ENCODE measurements at places on chromosomes 1 and 21.

DNA sequence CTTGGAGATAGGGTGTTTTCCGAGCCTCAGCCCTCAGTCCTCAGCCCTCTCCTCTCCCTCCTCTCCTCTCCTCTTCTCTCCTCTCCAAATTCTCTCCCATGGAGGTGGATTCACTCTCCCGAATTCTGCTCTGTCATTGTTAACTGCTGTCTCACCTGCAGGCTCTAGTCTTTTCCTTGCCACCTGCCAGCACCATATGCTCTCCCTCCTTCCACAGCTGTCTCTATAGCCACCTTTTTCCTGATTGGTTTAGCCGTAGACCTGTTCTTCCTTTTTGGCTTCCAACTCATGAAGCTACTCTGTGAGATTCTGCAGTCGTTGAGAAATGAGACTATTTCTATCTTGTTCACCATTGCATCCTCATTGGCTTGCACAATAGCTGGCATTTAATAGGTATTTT is 19.7 kb downstream of the COG2 start:
- no peak for DNase-seq

GRCh38 chr21:37273440-37273839 is 6.3 kb upstream of the VPS26C start:
- no peak for DNase-seq

GRCh38 chr1:11602981-11603380 is 51.2 kb downstream of the FBXO2 start:
- DNase-seq, result no peak

GRCh38 chr1:10788592-10789006 is 7.8 kb downstream of the CASZ1 start:
- no peak for DNase-seq

DNA sequence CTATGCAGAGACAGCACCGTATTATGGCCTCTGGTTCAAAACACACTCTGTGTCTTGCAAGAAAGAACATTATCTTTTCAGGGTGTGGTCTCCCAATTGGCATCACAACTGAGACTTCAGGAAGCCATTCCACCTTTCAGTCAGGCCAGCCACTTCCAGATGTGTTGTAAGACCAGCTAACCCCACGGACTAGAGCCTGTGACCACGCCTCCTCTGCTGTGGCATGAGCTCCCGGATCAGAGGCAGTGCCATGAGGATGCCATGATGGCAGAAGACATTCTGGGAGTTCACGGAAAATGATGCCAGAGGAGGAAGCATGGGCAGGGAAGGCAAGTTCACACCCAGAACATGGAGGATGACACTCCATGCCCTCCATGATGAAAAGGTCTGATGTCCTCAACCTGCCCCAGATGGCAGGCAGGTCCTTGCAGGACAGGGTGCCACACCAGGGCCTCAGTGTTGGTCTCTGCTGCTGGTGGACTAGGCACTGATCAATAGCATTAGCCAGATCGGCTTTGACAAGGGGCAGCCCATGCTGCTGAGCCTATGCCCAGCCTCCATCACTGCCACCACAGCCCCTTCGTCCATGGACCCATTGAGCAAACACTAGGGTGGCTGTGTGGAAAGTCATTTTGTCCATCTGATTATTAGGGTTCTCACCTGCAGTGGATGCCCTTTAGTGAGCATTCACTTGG is 341.6 kb downstream of the MATN1 start:
- DNase-seq, result no peak

DNA sequence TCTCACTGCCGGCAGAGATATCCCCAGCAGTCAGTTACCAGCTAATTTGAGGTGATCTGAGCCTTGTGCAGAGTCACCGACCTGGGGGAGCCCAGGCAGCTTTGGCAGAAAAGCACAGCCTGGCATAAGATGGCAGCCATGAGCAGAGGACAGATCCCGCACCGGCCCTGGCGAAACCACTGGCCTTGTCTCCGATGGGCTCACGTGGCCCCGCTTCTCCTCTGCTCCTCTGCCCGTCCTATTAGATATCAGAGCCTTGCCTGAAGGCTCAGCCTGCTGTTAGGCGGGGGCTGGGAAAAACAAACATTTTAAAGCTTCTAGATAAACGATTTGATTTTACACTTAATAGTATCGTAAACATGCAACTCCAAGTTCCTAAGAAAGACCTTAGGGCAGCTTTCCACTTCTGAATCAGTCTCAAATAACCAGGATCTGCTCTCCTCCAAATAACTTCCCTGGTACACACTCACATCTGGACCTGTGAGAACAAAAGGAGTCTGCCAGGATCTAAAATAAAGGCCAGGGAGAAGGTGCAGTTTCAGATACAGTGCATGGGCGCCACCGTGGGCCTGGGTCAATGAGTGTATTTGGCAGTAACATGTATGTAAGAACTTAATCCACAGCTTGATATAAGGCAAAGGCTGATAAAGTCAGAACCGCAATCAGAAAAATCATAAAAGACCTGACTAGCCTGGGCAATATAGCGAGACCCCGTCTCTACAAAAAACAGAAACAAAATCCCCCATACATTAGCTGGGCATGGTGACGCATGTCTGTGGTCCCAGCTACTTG is 10.0 kb downstream of the EDARADD start:
- DNase-seq, result no peak

- DNase-seq, result no peak
Observed at GRCh38 chr1:74412244-74412643, 100.2 kb downstream of the LRRC53 start.

- no peak for DNase-seq
Observed at GRCh38 chr21:24188506-24188905, 1418.8 kb downstream of the MRPL39 start.

DNA sequence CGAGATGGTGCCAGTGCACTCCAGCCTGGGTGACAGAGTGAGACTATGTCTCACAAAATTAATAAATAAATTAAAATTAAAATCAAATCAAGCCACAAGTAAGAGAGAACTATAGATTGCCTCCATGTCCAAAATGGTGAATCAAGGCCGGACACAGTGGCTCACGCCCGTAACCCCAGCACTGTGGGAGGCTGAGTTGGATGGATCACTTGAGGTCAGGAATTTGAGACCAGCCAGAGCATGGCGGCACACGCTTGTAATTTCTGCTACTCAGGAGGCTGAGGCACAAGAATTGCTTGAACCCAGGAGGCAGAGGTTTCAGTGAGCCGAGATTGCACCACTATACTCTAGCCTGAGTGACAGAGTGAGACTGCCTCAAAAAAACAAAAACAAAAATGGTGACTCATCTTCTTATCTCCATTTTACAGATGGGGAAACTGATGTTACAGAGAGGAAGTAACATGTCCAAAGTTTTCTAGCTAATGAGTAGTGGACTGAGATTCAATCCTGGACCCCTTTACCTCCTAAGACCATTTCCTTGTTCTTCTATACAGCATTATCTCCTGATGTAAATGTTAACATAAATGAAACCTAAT is 99.0 kb upstream of the HNRNPU start:
- no peak for DNase-seq

DNA sequence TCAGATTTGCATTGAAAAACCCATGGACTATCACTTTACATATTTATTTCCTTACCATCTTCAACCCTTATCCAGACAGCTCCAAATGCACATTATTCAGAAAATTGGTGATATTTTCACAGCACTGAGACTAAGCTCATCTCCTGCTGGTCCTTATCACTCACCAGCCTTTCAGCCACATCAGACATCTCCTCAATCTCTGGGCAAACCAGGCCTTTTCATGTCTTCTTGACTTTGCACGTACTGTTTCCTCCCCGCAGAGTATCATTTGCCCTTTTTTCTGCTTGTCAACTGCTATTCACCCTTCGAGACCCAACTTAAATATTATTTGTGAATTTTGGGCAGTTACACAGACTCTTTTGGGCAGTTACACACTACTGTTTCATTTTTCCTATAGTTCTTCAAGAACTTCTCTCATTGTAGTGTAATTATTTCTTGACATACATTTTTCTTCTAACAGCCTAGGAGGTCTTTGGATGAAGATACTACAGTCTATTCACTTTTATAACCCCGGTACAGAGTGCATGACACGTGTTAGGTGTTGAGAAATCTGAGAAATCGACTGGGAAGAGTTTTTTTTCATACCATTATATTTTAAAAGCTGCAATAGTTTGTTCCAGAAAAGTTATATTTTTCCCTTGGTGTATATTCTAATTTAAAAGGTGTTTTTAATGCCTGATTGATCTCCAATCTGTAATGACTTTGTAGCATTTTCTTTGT is 98.0 kb downstream of the FGGY start:
- DNase-seq, result no peak

GRCh38 chr1:169946206-169946605 is 52.5 kb upstream of the SCYL3 start:
- no peak for DNase-seq

DNA sequence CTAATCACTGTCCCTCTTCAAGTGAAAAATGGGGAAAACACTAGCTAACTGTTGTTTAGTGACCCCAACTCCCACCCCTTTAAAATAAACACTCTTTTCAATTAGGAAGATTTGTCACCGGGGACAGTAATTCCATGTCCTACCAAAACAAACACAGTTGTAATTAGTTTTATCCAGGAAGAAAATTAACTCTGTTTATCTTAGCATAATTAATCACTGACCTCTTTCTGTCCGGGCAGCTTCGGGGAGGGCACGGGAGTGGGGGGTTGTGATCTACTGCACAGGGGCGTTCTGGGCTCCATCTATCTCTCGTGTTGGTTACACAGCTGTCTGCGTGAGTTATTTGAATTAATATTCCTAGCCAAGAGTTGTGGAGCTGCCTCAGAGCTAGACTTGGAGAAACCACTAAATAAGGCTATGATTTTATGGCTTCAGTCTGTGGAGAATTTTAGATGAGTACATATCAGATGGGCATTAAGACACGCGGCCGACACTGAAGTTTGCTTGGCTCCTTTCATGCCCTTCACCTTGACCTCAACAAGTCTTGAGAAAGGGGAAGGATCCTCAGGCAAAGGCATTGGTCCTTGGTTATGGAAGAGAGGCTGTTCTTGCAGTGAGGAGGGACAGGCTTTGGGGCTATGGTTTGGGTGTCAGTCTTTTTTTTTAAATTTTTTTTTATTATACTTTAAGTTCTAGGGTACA is 102.0 kb upstream of the TRABD2B start:
- no peak for DNase-seq

DNA sequence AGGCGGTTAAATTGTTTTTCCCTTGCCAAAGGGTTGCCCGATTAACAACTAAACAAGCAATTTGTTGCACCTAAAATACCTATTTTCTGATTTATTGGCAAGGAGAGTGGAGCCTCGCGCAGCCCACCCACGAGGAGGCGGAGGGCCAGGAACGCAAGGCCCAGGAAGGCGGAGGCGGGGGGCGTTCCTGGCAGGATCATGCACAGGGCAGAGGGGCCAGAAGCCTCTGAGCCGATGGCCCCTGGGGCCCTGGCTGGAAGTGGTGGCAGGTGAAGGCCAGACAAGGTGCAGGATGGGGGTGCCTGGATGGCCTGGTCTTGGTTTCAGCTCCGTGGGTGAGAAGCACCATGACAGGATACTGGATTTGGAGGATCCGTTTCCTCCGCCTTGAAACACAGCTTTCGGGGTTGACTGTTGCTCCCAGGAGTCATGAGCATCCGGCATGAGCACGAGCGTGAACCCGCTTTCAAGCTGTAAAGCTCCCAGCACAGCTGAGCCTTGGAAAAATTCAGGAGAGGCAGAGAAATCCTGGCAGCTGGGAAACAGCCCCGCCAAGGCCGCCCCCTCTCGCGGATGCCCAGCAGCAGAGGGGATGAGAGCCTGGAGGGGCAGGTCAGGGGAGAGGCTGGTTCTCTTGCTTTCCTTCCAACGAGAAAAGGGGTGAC is 35.0 kb downstream of the AJAP1 start:
- DNase-seq, result no peak

- no peak for DNase-seq
Observed at GRCh38 chr1:95660736-95661135, 426.7 kb downstream of the RWDD3 start.

DNA sequence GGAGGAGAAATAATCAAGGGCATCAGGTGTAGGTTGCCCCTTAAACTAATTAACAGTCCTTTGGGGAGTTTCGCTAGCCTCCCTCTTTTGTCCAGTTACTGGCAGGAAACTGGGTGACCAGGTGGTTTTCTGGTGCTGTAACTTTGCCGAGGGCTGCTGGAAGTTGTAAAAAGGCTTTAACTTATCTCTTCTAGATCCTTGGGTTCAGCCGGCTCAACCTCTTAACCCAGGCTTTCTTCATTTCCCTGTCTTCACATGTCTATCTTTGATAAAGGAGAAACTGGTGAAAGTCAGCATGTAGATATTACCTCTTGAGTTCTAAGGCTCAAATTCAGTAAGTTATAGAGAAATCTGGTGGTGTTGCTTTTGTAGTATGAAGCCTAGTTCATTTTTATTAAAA is 289.7 kb upstream of the NRIP1 start:
- DNase-seq, result no peak

DNA sequence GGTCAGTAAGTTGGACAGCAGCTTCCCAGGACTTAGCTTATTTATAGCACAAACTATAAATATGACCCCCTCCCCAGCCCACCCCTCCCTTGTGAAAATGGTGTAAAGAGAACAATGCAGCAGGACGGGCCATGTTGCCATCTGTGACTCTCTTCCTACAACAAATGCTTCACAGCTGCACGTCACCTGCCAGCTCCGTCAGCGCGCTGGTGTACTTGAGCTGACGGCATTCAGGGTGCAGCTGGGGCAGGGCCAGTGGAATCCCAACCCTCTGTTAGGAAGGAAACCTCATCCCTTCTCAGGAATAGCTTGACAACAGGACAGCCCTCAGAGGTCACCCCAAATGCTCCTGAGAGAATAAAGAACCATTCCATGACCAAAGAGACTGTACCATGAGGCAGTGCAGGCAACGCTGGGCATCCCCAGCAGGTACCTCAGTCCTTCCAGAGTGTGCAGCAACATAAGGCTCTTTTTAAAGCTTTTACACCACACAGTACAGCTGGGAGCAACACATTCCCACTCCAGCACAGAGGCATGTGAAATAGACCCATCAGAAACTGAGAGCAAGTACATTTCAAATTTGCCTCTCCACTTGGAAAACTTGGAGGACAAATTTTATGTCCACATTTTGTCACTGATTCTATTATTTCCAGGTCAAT is 85.0 kb downstream of the ATP1A1 start:
- DNase-seq, result no peak

- no peak for DNase-seq
Observed at GRCh38 chr1:20730690-20731056, 1.8 kb downstream of the SH2D5 start.

GRCh38 chr1:150577557-150578271 is 1.7 kb downstream of the MCL1 start:
- no peak for DNase-seq

GRCh38 chr1:239914751-239915231 is 176.9 kb upstream of the FMN2 start:
- no peak for DNase-seq

DNA sequence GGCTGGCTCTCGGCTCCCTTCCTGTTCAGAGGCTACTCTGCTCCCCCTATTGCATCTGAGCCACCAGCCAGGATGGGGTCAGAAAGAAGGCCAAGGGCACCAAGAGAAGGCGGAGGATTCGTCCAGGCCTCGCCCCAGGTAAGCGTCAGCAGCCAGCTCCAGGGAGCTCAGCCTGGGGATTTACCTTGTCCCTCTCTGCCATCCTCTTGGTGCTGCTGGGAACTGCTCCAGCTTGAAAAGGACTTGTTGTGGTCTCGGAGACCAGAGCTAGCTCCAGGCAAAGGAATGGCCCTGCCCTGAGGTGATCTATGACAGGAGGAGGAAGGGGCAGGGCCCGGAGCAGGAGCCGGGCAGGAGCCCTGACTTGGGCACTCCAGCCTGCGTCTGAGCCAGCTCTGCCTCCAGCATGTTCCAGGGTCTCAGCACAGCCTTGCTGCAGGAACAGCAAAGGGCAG is 113.7 kb upstream of the IFFO2 start:
- DNase-seq, result no peak

- DNase-seq, result no peak
Observed at GRCh38 chr1:20666804-20667203, 5.6 kb upstream of the DDOST start.

Measured in stimulated activated CD4-positive, alpha-beta T cell treated with anti-CD3 and anti-CD28 coated beads, Interleukin-15, amount 100 ng/mL, for 48 hours (primary cell).